ENCODE measurements at places on chromosomes 1 and 21.

DNA sequence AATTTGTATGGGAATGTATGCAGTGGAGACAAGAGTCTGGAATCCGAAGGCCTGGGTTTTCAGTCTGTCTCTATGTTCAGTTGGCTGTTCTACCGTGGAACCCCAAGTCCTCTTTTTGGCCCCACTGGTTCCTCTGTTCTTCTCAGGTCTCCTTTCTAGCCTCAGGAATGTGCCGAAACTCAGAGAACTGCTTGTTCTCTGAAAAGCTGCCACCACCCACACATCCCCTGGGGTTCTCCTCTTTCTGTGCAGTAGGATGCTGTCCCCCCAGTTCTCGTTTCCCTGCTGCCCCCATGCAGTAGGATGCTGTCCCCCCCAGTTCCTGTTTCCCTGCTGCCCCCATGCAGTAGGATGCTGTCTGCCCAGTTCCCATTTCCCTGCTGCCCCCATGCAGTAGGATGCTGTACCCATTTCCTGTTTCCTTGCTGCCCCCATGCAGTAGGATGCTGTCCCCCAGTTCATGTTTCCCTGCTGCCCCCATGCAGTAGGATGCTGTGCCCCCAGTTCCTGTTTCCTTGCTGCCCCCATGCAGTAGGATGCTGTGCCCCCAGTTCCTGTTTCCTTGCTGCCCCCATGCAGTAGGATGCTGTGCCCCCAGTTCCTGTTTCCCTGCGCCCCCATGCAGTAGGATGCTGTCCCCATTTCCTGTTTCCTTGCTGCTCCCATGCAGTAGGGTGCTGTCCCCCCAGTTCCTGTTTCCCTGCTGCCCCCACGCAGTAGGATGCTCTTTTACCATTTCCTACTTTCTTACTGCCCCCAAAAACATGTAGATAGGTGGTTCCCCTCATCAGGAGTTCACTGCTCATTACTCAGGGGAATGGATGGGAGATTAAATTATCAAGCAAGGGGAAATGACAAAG, 35.3 kb downstream of the OPTC start:
- no peak for DNase-seq

DNA sequence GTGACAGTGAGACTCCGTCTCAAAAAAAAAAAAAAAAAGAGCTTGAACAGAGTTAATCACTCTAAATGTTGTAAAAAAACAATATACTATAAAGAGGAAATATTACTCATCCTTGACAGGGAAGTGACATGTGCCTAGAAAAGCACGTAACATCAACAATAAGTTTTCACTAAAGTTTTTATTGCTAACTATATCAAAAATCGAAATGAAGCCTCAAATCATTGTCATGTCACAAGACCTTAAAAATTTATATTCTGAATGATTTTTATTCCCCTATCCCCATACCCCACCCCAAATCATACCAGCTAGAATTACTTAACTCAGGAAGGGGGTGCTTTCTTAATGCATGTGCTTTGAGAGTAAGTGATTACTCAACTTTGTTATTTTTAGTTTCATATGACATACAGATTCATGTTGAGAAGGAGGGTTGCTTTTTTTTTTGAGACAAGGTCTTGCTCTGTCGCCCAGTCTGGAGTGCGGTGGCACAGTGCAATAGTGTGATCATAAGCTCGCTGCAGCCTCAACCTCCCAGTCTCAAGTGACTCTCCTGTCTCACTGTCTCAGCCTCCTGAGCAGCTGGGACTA, 53.6 kb upstream of the MUTYH start:
- DNase-seq, result no peak

DNA sequence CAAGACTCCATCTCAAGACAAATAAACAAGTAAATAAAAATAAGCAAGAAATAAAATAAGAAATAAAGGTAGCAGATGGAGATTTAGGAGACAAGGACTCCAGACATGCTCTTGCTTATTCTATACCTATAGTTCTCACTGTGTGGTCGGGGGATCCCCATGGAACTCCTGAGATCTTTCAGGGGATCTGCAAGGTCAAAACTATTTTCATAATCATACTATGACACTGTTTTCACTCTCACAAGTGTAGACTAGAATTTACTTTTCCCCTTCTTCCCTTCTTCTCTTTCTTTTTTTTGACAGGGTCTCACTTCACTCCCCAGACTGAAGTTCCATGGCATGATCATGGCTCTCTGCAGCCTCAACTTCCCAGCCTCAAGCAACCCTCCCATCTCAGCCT, 29.8 kb upstream of the NLRP3 start:
- DNase-seq, result no peak

GRCh38 chr1:39145331-39145965, 59.0 kb upstream of the MACF1 start:
- no peak for DNase-seq

DNA sequence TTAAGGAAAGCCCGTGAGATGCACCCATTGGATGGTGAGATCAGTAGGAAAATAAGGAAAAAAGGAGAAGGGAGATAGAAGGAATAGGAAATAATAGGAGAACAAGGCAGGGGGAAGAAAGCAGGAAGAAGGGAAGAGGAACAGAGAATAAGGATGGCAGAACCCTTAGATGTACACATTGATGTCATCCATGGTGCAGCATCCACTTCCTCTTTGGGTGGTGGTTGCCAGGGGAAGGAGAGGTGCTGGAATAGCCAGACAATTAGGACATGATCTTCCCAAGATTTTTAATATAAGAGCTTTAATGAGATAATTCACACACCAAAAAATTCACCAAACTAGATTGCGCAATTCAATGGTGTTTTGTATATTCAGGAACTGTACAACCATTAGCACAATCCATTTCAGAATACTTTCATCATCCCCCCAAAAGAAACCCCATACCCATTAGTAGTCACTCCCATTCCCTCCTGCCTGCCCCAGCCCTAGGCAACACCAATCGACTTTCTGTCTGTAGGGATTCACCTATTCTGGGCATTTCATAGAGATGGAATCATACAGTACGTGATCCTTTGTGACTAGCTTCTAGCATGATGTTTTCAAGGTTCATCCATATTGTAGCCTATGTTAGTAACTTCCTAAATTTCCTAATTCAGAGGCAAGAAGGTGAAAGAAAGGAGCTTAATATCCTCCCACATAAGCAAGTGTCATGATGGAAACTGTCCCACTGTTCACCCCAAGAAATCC, 121.4 kb downstream of the PLXNA2 start:
- no peak for DNase-seq

- DNase-seq, result no peak
Observed at GRCh38 chr1:230026572-230026971, 40.5 kb upstream of the GALNT2 start.

DNA sequence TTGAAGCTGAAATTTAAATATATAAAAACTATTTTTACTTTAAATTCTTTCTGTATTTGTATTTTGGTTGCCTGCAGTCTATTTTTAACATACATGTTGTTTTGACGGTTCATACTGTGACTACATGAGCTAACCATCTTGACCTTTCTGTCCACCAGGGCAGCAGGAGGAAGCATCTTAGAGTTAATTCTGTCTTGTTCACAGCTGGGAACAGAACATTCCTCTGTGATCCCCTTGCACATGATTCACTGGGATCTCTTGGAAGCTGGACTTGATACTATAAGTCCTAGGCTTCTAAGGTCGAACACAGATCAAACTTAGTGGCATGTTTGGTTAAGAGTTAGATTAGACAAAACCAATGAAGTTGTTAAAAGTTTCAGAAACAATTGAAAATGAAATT, 99.7 kb downstream of the NFIA start:
- DNase-seq, result no peak

- no peak for DNase-seq
Observed at GRCh38 chr21:19463966-19464365, 1060.4 kb upstream of the TMPRSS15 start.

- no peak for DNase-seq
Observed at GRCh38 chr1:246213036-246213435, 294.0 kb downstream of the SMYD3 start.

- no peak for DNase-seq
Observed at GRCh38 chr1:61450454-61450853, 274.5 kb downstream of the TM2D1 start.

DNA sequence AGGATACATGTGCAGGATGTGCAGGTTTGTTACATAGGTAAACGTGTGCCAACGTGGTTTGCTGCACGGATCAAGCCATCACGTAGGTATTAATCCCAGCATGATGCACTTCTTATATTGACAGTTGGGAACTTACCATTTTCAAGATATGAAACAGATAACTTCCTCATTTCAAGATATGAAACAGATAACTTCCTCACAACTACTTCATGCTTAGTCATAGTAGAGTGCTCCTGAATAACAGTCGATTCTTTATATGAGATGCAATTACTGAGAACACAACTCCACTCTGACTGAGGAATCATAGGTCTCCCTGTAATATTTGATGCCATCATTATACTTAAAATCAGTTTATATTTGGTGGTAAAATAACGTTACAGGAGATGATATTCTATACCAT, 1124.3 kb downstream of the AMY1C start:
- DNase-seq, result no peak

All from stimulated activated CD8-positive, alpha-beta memory T cell treated with anti-CD3 and anti-CD28 coated beads, Interleukin-7, amount 100 ng/mL, for 1 hour (primary cell).